CD8-positive, alpha-beta memory T cell (primary cell): ENCODE measurements at places on chromosomes 1 and 21. TPM values are rescaled to one million over a fixed set of nuclear protein-coding genes. Genes with fewer than 3 reads are reported as not detected.

The FMN2 gene
- not detected for total RNA-seq

DNA sequence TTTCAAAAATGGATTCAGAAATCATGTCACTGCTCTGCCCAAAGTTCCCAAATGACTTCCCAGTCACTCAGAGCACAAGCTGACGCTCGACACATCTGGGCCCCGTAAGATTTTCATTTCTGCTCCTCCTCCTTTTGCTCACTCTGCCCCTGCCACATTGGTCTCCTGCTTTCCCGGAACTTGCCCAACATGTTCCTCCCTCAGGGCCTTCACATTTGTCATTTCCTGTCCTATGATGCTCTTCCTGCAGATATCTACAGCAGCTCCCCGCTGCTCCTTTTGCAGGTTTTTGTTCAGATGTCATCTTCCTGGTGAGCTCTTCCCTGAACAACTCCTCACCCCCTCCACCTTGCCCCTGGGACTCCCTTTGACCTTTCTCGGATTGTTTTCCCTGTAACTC is 58.5 kb upstream of the IVNS1ABP start:
- no peak for DNase-seq

GRCh38 chr1:108080448-108080847 is 115.5 kb upstream of the VAV3 start:
- DNase-seq, result no peak

DNA sequence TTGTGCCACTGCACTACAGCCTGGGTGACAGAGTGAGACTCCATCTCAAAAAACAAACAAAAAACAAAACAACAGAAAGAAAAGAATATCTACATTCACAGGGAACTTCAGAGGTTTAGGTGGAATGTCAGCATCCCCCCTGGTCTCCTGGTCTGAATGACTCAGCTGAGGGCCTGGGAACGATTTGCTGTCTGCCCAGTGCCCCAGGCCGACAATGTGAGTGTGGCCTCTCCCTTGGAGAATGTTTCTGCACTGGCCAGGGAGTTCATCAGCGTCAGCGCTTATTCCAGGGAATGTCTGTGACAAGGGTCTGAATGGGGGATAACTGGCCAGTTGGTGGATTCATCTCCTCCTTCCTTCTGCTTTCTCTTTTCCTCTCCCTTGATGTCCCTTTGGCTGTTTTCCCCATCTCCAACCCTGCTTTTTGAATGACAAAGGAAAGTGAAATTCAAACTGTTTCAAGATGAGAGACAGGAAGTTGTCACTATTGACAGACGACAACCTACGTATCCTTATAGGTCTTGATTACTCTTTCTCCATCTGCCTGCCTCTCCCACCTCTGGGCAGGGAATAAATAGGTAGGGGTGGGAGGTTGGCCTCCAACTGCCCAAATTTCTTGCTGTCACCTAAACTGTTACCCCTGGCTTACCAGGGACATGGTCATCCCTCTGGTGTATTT is 213.1 kb downstream of the HHAT start:
- DNase-seq, result no peak

- no peak for DNase-seq
These were observed 2.0 kb downstream of the CFAP45 start for GRCh38 chr1:159897962-159898361.

- DNase-seq, result no peak
These were observed 9.8 kb downstream of the RLF start for GRCh38 chr1:40171036-40171435.
